NCI-H510A treated with DMSO at 0.1 percent for 48 hours (cell line): ENCODE measurements at places on chromosomes 1 and 21.
A peak's percentile ranks its signal among the peaks of the same experiment; 100 is the strongest.

DNA sequence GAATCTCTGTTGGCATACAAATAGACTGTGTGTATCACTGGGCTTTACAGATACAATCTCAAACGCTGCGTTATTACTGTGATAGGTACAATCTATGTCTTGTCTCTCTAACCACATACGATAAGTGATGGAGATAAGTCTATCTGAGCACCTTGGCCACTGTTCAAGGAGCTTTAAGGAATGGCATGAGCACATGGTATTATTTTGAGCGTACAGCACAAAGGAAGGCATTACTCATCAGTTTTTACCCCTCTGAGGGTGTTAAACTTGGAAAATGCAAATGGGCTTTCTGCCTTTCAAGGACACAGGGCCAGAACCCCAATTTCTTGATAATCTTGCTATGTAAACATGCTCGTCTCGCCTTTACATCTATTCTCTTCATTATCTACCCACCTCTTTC is 11.6 kb upstream of the SIPA1L2 start:
- no peak for DNase-seq

- DNase-seq, result no peak
Measured at GRCh38 chr1:12179111-12179519, 12.3 kb downstream of the TNFRSF1B start.

DNA sequence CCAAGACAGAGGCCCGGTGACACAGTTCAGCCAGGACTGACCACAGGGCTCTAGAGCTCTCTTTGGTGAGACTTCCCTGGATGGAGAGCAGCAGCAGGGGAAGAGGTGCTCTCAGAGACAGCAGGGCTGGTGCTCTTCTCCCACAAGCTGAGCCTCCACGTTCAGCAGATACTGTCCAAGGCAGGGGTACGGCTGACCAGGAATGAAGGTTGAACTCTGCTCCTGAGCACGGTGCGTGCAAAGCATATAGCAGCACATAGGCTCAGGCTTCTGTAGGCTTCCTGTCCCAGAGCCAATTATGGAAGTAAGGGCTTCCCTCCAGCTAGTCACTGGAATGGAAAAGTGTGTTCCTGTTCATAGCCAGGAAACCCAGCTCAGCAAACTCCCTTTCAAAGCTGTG is 23.9 kb downstream of the DMBX1 start:
- DNase-seq, result no peak

DNA sequence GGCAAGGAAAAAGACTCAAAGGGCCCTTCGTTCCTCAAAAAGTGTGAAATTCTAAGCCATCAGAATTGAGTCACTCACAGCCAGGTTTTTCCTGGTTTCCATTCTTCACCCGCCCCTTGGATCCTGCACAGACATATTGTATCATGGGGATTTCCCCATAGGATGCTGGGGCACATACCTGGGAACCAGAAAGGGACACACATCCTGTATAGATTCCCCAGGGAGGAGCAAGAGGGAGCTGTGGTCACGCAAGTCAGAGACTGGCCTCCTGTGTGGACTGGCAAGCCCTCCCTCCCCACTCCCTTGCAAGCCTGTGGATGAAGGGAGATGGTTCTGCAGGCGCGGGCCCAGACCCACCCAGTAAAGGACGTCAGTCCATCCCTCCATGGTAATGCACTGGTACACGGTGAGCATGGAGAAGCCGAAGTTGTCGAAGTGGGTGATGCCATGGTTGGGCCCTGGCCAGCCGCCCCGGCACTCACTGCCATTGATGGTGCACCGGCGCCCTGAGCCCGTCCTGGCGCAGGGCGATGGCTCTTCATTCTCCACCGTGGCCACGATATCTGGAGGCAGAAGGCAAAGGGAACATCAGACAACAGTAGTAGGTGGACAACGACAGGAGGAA is 23.2 kb downstream of the CACNA1S start:
- no peak for DNase-seq

DNA sequence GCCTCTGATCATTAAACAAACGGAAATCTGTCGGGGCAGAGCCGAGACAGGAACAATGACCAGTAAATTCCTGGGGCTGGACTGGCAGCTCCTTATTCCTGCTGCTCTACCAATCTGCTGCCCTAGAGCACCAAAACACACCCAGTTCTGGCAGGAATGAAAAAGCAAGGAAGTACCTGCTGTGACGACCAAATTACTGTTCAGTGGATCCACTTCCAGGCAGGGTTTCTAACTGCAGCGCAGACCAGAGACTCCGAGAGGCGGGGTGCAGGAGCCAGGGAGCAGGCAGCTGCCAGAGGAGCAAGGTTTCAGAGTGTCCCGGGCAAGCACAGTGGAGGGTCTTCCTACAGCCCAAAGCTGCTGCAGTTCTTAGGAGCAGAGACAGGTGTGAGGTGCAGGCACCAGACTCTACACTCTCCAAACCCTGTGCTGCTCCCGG is 32.4 kb downstream of the KANK4 start:
- peak; percentile 32 for DNase-seq

DNA sequence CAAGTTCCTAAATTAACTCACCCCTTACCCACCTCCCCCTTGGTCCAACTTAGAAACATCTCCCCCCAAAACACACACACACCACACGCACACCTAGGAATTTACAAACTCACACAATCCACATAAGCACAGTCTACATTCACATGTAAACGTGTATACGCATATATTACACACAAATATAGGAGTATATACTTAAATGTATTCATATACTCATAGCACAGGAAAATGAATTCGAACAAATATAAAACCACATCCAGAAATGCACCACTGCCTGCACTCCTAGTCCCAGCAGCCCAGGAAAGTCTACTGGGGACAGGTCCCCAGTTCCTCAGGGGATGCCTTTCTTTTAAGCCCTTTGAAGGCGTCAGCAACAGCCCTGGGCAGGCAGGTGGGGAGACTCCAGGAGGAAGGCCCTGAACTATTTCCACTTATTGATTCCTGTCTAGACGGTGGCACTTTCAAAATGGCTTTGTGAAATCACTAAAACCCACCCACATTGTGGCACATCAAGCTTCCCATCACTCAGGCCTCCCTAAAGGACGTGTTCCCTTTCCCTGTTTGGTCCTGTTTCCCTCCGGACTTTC is 3.1 kb upstream of the DMBX1 start:
- no peak for DNase-seq

DNA sequence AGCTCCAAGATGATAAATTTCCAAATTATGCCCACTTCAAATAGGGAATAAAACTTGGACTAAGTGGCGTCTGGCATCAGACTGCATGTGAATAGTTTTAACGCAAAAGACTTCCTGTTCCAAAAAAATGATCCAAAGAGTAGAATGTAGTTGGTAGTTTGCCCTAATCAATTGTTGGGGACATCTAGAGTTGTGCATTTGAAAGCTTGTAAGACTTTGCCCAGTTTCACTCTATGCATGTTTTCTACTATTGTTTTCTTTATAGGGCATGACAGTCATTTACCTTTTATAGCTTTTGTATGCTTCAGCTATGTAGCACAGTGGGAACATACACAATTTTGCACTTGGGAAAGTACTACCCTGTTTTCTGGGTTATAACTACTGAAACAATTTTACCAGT is 86.0 kb downstream of the HS2ST1 start:
- no peak for DNase-seq

DNA sequence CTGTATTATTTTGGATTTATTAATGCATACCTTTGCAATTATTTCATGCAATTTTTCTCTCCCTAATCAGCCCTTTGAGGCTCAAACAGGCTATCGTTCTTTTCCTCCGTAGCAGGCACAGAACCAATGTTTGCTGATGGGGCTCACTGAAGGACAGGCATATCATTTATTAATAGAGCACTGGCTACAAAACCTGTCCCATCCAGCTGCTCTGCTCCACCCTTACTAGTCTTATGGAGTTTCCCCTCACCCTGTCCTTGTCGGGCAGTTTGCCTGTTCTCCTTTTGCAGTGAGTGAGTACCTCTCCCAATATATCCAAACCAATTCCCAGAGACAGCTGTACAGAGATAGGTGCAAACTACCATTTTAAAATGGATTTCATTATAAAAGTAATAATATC is 16.6 kb upstream of the FCAMR start:
- no peak for DNase-seq

DNA sequence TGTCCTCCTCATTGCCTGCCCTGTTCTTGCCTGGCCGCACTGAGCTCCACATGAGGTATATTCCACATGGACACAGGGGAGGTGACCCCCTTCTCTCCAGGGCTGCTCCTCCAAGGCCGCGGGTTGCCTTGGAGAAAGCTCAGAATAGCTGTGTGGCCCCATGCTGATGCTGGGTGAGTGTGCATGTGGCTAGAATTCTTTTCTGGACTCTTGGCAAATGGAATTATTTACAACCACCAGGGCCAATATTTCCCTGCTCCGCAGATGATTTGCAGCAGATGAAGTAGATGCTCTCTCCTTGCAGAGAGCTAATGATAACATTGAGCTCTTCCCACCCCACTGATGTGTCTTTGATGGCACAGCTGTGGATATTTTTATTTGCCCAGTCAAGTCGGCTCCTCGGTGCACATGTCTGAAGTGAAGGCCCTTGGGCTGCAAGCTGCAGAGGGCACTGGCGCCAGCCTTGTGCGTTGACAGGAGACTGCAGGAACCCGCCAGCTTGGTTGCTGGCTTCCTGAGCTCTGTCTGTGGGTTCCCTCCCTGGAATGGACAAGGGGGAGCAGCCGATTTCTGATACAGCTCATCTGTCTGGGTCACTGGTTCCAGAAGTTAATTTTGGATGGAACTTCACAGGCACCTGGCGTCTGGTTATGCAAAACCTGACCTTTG is 404.7 kb upstream of the VAMP3 start:
- DNase-seq, result peak; percentile 79

DNA sequence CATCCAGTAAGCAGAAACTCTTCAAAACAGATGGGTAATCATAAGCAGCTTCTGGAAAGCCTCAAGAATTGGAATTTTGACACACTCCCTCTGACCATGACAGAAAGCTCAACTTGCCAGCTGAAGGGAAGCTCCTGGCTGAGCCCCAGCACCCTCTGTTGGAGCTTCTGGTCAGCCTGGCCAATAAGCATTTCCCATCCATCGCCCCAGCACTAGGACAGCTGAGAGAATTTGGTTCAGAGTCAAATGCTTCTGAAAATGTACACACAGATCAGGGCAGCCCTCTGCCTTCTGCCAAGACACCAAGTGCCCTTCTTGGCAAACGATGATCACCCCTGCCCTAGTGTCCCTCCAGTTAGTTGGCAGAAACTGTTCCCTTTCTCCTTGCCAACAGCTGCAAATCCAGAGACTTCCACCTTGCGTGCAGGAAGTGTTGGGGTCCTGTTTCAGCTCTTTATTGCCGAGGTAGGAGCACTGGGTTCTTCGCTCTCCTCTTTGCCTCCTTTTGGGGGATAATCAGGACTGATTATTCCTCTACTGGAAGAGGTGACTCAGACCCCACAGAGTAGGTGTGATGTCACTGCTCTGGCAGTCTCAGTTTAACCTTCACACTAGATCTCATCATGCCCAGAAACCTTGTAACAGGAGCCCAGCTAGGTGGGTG is 11.9 kb downstream of the PIGV start:
- DNase-seq, result no peak

DNA sequence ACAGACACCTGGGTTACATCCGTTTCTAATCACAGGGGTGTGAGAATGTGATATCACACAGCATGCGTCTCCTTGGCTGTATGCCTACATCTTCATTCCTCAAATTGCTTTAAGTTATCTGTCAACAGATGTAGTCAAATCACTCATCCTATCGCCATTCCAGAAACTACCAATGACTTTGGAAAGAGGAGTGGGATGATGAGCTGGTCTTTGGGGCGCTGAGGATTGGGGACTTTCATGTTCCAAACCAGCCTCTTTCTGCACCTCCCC is 104.8 kb downstream of the NAV1 start:
- no peak for DNase-seq

GRCh38 chr1:94120570-94120901 is 412 bp downstream of the ABCA4 start:
- DNase-seq, result peak; percentile 33

- DNase-seq, result no peak
Measured at GRCh38 chr1:61124696-61125095, 42.3 kb downstream of the NFIA start.

DNA sequence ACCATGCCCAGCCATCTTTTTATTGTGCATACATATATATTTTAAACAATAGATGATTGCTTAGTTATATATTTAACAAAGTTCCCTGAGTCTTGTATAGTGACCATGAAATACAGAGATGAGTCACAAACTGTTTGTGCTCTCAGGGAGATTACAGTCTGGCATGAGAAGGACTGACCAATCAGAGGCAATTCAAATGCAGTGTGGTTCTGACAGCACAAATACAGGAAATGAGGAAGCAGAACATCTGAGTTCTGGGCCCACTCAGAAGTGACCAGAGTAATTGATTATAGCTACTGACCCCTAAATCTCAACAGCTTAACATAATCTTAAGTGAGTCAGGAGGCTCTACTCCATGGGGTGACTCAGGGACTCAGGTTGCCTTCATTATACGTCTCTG is 534.5 kb downstream of the OMA1 start:
- no peak for DNase-seq
